Activated naive CD8-positive, alpha-beta T cell treated with anti-CD3 and anti-CD28 coated beads, Interleukin-2, amount 10 ng/mL, durations not matched to agents 7 days and 5 days (primary cell): ENCODE measurements at places on chromosomes 3 and 15. TPM values are rescaled to one million over a fixed set of nuclear protein-coding genes. Genes with fewer than 3 reads are reported as not detected.

DNA sequence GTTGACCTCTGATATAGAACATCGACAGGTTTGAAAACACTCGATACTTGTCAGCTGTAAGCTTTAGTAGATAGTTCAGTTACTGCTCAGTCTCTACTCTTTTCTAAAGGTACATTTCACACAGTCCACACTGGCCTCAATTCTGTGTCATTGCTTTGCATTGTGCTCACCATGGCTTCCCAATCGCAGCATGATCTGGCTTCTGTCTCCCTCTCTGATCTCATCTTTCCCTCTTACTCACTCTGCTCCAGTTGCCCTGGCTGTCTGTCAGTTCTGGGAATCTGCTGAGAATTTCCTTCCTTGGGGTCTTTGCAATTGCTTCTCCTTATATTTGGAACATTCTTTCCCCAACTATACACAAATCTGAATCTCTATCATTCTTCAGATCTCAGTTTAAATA lies 80.6 kb downstream of the GTF2E1 start:
- H3K36me3 ChIP-seq = no peaks in the 10 kb centered on the region
- no peak for DNase-seq
- peaks cover 5% of the 10 kb centered on the region for H3K27me3 ChIP-seq
- H3K4me1 ChIP-seq = no peaks in the 10 kb centered on the region
- no peak overlapping the region for H3K4me3 ChIP-seq
- no peak overlapping the region for H3K27ac ChIP-seq

DNA sequence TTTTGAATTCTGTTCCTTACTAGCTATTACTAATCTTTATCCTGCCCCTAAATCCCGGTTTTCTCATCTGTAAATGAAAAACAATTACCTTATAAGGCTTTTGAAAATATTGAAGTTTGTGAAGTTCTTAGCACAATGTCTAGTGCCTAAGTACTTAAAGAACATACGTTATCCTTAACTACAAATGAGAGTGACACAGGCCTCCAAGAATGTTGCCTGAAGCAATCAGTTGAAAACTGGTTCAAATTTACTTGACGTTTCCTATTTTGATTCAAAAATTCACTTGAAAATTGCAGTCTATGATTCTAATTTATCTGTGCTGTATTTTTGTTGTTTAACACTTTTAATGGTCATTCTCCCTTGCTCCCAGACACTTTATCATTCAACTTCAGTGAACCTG lies 3.2 kb downstream of the SENP7 start:
- no peak for DNase-seq
- peaks cover 29% of the 10 kb centered on the region for H3K4me1 ChIP-seq
- H3K27me3 ChIP-seq = no peaks in the 10 kb centered on the region
- H3K27ac ChIP-seq = no peak overlapping the region

GRCh38 chr15:79680720-79681119 lies 216.1 kb downstream of the MTHFS start:
- H3K36me3 ChIP-seq = no peaks in the 10 kb centered on the region
- H3K27ac ChIP-seq = no peak overlapping the region

DNA sequence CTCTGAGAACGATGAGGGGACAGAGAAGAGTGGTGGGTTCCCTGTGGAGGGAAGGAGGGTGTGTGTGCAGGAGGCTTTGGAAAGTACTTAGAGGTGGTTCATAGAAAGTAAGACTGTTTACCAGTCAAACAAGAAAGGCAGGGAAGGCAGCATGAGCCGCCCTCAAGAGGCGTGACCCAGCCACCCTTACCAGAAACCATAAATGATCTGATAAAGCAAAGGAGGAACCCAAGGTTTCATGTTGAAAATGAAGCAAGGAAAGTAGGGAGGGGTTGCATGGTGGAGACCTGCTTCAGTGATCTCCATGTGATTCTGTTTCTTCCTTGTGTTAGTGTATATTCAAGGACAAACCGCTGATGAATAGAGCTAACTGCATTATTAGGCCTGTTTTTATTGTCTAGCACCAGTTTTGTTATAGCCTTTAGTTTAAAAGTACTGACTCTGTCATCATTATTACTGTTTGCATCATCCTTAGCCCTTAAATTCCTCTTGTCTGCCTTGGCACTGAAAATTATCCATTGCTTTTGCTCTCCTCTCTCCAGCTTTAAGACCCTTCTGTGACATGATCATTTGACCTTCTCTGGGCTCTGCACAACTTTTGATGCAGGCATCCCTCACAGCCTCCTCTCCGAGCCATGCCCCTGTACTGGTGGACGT lies 96.1 kb downstream of the STAC start:
- DNase-seq = no peak
- H3K27ac ChIP-seq = no peak overlapping the region
- H3K27me3 ChIP-seq = no peaks in the 10 kb centered on the region

- H3K4me3 ChIP-seq = no peak overlapping the region
- no peak overlapping the region for H3K27ac ChIP-seq
- no peak for DNase-seq
- H3K4me1 ChIP-seq = no peaks in the 10 kb centered on the region
Measured at GRCh38 chr3:185504636-185505035, 5.8 kb upstream of the TMEM41A start.

The ARGFX gene
- total RNA-seq = not detected

- no peaks in the 10 kb centered on the region for H3K36me3 ChIP-seq
- DNase-seq = no peak
- no peak overlapping the region for H3K4me3 ChIP-seq
- no peaks in the 10 kb centered on the region for H3K4me1 ChIP-seq
Measured at GRCh38 chr3:123841476-123842238, 42.5 kb downstream of the MYLK start.

DNA sequence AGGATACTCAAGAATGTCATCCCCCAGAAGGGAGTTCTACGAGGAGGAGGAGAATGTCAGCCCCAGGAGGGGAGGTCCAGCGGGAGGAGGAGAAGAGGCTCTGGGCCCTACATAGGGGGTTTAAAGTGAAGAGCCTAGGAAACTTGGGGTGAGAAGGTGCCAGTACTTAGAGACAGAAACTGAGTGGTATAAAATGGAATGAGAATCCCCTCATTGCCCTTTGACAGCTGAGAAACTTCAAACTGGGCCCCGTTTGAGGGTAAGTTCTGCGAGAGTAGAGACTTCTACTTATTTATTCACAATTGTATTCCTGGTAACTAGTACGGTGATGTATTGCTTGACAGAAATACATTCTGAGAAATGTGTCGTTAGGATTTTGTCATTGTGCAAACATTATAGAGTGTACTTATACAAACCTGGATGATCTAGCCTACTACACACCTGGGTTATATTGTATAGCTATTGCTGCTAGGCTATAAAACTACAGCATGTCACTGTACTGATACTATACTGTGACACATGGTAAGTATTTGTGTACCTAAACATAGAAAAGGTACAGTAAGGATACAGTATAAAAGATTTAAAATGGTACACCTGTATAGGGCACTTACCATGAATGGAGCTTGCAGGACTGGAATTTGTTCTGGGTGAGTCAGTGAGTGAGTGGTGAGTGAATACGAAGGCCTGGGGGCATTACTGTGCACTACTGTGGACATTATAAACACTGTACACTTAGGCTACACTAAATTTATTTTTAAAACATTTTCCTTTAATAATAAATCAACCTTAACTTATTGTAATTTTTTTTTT lies 62.0 kb downstream of the TSC22D2 start:
- no peaks in the 10 kb centered on the region for H3K27me3 ChIP-seq
- DNase-seq = no peak
- no peak overlapping the region for H3K4me3 ChIP-seq
- H3K36me3 ChIP-seq = no peaks in the 10 kb centered on the region

DNA sequence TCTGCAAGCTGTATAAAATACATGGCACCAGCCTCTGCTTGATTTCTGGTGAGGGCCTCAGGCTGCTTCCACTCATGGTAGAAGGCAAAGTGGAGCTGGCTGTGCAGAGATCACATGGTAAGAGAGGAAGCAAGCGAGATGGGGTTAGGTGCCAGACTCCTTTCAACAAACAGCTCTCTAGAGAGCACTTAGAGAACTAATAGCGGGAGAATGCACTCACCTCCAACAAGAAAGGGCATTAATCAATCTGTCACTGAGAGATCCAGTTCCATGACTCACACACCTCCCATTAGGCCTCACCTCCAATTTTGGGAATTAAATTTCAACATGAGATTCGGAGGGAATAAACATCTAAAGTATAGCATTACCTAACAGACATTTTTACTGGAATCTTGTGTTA lies 644.1 kb upstream of the ARRDC4 start:
- no peaks in the 10 kb centered on the region for H3K4me1 ChIP-seq
- no peak overlapping the region for H3K27ac ChIP-seq
- no peaks in the 10 kb centered on the region for H3K27me3 ChIP-seq
- no peaks in the 10 kb centered on the region for H3K36me3 ChIP-seq
- DNase-seq = no peak

The CPLX3 gene
- 0.17 TPM for total RNA-seq

The ECE2 gene
- total RNA-seq = not detected

GRCh38 chr3:194937144-194937543 lies 251.5 kb downstream of the FAM43A start:
- no peak for DNase-seq
- H3K4me3 ChIP-seq = no peak overlapping the region
- H3K4me1 ChIP-seq = no peaks in the 10 kb centered on the region
- H3K27ac ChIP-seq = no peak overlapping the region
- no peaks in the 10 kb centered on the region for H3K27me3 ChIP-seq
- no peaks in the 10 kb centered on the region for H3K36me3 ChIP-seq

DNA sequence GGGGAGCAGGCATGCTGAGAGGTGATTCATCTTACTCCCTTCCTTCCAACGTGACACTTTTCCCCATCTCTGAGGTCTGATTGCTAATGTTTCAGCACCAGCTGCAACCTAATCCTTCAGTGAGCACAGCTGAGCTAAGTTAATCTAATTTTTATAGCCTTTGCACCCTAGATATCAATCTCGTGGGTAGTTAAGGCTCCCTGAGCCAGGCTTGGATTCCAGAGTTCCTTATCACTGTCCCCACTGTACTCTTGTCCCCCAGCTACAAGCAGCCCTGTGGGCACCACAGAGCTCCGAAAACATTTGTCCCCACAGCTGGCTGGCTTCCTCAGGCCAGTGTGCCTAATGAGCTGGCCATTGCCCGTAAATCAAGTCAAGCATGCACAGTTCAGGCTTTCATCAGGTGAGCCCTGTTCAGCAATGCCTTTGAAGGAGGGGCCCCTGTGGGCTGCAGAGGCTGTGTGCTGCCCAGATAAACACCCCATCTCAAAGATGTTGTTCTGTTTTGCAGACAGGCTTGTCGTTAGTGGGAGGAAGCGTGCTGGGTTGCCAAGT lies 376.9 kb upstream of the RASGRP1 start:
- H3K4me1 ChIP-seq = no peaks in the 10 kb centered on the region
- peaks cover 22% of the 10 kb centered on the region for H3K27me3 ChIP-seq
- no peak overlapping the region for H3K27ac ChIP-seq
- no peak for DNase-seq
- H3K4me3 ChIP-seq = no peak overlapping the region

The KCNMB2 gene
- not detected for total RNA-seq

DNA sequence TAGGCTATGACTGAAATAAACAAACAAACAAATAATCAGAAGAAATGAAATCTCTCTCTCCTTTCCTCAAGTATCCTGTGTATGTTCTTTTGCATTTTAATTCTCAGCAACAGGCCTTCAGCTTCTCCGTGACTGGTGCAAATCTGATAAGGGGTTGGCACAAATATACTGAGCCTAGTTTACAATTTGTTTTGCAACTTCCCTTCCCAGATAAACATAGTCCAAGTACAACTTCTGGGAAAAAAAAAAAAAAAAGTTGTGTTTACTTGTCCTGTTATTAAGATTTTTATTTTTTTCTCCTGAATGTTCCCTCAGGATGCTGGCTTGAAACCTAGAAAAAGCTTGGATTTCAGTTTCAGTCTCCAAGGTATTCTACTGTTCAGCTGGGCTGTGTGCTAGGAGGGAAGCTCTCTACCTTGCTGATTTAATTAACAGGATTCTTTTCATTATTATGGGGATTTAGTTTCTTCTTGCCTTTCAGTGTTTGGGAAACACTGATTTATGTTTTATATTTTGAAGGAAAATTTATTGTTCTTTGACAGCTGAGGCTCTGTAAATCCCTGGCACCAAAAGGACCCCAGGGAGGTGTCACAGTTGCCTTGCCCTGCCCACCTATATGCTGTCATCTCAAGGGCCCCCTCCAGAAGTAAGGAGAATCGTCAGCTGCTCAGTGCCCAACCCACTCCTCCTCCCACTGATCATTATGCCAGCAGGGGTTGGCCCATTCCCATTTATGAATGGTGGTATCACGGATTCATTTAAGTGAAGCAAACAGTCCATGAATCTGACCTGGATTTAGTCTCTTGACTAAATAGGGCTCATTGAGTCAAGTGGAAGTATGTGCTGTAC lies 185.2 kb downstream of the MEIS2 start:
- no peak overlapping the region for H3K4me3 ChIP-seq
- H3K27me3 ChIP-seq = no peaks in the 10 kb centered on the region
- no peak overlapping the region for H3K27ac ChIP-seq
- H3K4me1 ChIP-seq = no peaks in the 10 kb centered on the region

The PDZRN3 gene
- not detected for total RNA-seq

DNA sequence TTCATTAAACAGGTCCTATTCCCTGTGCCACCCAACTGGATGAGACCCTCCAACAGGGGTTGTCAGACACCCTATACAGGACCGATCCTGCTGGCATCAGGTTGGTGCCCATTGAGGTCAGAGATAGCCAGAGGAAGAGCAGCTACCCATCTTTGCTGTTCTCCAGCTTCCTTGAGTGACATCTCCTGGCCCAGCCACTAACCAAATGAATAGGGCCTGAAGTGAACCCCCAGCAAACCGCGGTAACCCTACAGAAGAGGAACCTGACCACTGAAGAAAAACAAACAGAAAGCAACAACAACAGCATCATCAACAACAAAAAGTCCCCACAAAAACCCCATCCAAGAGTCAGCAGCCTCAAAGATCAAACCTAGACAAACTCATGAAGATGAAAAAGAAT lies 133.6 kb upstream of the ARPP21 start:
- no peak overlapping the region for H3K27ac ChIP-seq
- no peaks in the 10 kb centered on the region for H3K27me3 ChIP-seq
- no peaks in the 10 kb centered on the region for H3K4me1 ChIP-seq
- H3K36me3 ChIP-seq = no peaks in the 10 kb centered on the region
- no peak for DNase-seq

- no peaks in the 10 kb centered on the region for H3K36me3 ChIP-seq
- H3K27ac ChIP-seq = peak overlapping the region; percentile 35
Measured at GRCh38 chr3:59809710-59810444, 760.1 kb upstream of the CFAP20DC start.

The GOLGA6D gene
- total RNA-seq = not detected

The MEX3B gene
- 0.51 TPM for total RNA-seq
